ENCODE measurements at places on chromosomes 1 and 21. TPM values are rescaled to one million over a fixed set of nuclear protein-coding genes. Genes with fewer than 3 reads are reported as not detected.

GRCh38 chr1:32715901-32716311, 13.3 kb upstream of the SYNC start:
- no peak overlapping the region for H3K4me3 ChIP-seq
- H3K4me1 ChIP-seq, result no peaks in the 10 kb centered on the region
- no peaks in the 10 kb centered on the region for H3K27me3 ChIP-seq
- H3K27ac ChIP-seq, result no peak overlapping the region
- no peak for DNase-seq

DNA sequence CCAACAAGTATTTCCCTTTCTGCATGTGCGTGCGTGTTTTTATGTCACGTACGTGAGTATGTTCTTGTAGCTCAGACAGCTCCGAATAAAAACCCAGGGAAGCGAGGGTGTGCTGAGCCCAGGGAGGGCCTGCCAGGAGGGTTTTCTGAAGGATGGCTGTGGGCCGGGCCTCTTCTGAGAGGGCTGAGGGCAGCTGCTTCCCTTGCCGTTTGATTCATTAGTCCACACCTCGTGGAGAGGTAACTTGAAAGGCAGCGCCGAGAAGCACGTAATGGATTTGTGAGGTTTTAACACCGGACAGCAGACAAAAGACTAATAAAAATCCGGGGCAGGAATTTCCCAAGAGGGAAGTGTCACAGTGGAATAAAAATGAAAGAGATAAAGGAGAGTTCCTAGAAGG, 29.5 kb downstream of the CD247 start:
- no peak for DNase-seq
- H3K36me3 ChIP-seq, result no peaks in the 10 kb centered on the region
- no peaks in the 10 kb centered on the region for H3K27me3 ChIP-seq
- no peak overlapping the region for H3K4me3 ChIP-seq

GRCh38 chr1:90486996-90487395, 230.1 kb downstream of the BARHL2 start:
- no peaks in the 10 kb centered on the region for H3K27me3 ChIP-seq
- DNase-seq, result no peak
- no peak overlapping the region for H3K4me3 ChIP-seq
- H3K36me3 ChIP-seq, result no peaks in the 10 kb centered on the region

DNA sequence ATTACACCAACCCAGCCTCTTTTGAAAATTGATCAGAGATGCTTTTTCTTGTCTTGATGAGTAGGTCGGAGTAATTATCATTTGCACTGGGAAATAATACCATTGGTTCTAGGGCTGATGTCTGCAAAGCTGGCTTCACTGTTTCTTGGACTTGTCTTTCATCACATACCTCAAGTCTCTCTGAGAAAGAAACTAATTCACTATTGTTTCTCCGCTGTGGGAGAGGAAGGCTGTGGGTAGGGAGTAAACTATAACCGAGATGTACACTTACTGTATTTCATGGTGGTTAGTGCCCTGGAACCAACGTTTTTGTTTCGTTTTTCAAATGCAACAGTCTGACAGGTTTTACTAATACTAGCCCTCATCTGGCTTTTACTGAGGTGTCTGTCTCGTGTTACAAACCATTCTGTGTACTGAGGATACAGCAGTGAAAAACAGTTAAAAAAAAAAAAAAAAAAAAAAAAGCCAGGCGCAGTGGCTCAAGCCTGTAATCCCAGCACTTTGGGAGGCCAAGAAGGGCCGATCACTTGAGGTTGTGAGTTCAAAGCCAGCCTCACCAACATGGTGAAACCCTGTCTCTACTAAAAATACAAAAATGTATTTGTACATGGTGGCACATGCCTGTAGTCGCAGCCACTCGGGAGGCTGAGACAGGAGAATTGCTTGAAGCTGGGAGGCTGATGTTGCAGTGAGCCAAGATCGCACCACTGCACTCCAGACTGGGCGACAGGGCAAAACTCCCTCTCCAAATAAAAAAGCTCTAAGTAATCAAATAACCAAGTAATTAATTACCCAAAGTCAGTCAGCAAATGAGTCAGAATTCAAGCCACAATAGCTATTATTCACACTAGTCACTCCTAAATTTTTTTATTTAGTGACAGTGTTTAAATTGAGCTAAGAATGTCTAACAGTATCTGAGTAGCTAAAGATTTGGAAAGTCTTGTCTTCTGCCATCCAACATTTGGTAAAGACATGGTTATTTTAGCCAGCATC, 23.3 kb downstream of the TOMM20 start:
- no peak for DNase-seq
- no peaks in the 10 kb centered on the region for H3K27me3 ChIP-seq
- no peak overlapping the region for H3K27ac ChIP-seq
- no peaks in the 10 kb centered on the region for H3K4me1 ChIP-seq

Gene LCE2C
- total RNA-seq, result not detected

Gene KIRREL1
- total RNA-seq, result 63.6 TPM

DNA sequence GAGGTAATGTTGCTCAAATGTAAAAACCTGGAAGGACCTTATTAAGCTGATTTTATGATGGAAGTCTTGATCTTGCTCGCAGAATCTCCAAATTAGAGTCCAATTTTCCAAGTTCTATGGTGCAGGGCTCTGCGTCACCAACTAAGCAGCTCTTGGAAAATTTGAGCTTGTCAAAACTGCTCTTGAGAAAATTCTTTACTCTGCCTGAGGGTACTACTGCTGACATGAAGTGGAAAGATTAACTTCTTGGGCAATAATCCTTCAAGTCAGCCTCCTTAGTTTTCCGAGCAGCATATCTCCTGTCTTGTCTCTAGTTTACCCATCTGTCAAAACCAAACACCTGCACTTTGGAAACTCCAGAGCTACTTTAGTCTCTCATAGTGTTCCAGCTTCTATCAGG, 293.7 kb downstream of the KCTD3 start:
- no peak overlapping the region for H3K27ac ChIP-seq
- no peaks in the 10 kb centered on the region for H3K27me3 ChIP-seq
- H3K36me3 ChIP-seq, result no peaks in the 10 kb centered on the region
- no peaks in the 10 kb centered on the region for H3K4me1 ChIP-seq
- H3K4me3 ChIP-seq, result no peak overlapping the region
- DNase-seq, result no peak

DNA sequence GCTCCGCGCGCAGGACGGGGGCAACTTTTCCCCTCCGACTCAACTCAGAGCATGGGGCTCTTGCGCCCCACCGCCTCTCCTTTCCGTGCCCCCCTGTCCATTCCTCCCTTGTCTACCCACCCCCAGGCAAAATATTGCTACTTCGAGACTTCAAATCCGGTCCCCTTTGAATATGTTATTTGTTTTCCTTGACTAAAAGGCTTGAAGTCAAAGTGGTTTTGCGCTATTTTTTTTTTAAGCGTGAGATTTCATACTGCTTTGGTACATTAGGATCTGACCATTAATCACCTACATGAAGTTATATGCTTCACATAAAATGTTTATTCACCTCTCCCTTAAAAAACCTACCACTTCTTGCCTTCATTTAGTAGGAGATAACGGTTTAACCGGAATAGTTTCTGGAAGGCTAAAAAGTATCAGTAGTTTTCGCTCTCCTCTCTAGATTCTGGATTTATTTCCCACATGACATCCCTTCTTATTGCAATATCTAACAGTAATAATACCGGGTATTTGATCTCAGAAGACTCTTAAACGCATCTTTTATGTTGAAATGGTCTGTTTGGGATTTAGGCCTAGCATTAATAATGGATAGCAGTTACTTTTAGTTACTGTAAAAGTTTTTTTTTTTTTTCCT, 1.6 kb downstream of the NFIA start:
- no peak for DNase-seq
- H3K4me1 ChIP-seq, result peaks cover 24% of the 10 kb centered on the region
- no peaks in the 10 kb centered on the region for H3K36me3 ChIP-seq

GRCh38 chr21:40671716-40672115, 175.2 kb downstream of the DSCAM start:
- DNase-seq, result no peak
- H3K4me3 ChIP-seq, result no peak overlapping the region
- H3K27ac ChIP-seq, result no peak overlapping the region
- H3K4me1 ChIP-seq, result no peaks in the 10 kb centered on the region
- no peaks in the 10 kb centered on the region for H3K27me3 ChIP-seq

Gene IVL
- total RNA-seq, result not detected

Gene CD34
- total RNA-seq, result 120 TPM

DNA sequence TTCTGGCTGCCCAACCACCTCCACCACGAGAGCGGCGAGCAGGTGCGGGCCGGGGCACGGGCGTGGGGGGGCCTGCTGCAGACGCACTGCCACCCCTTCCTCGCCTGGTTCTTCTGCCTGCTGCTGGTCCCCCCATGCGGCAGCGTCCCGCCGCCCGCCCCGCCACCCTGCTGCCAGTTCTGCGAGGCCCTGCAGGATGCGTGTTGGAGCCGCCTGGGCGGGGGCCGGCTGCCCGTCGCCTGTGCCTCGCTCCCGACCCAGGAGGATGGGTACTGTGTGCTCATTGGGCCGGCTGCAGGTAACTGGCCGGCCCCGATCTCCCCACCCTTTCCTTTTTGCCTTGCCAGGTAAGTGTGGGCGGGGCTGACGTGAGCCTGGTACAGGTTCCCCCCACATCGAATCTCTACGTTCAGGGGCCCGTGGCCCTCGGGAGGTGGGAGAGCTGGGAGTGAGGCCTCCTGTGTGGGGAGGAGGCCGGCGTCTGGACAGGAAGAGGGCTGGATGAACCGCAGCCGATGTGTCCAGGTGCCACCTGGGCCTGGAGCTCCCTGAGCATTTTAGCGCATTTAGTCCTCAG, 51.7 kb downstream of the COL18A1 start:
- H3K4me1 ChIP-seq, result peaks cover 22% of the 10 kb centered on the region
- no peak overlapping the region for H3K4me3 ChIP-seq
- no peak overlapping the region for H3K27ac ChIP-seq
- no peaks in the 10 kb centered on the region for H3K27me3 ChIP-seq
- DNase-seq, result no peak

Gene APOBEC4
- 0.40 TPM for total RNA-seq

- no peaks in the 10 kb centered on the region for H3K4me1 ChIP-seq
- no peak overlapping the region for H3K27ac ChIP-seq
- no peaks in the 10 kb centered on the region for H3K27me3 ChIP-seq
- no peaks in the 10 kb centered on the region for H3K36me3 ChIP-seq
These were observed 12.4 kb downstream of the MOV10 start for GRCh38 chr1:112686835-112687234.

- no peaks in the 10 kb centered on the region for H3K36me3 ChIP-seq
- DNase-seq, result no peak
- no peak overlapping the region for H3K4me3 ChIP-seq
These were observed 266.8 kb downstream of the NPHP4 start for GRCh38 chr1:5725406-5725805.

- no peak for DNase-seq
- no peaks in the 10 kb centered on the region for H3K27me3 ChIP-seq
- H3K27ac ChIP-seq, result no peak overlapping the region
- H3K36me3 ChIP-seq, result no peaks in the 10 kb centered on the region
- no peaks in the 10 kb centered on the region for H3K4me1 ChIP-seq
These were observed 231.1 kb upstream of the SGIP1 start for GRCh38 chr1:66302815-66303214.

Gene CHI3L2
- total RNA-seq, result not detected

DNA sequence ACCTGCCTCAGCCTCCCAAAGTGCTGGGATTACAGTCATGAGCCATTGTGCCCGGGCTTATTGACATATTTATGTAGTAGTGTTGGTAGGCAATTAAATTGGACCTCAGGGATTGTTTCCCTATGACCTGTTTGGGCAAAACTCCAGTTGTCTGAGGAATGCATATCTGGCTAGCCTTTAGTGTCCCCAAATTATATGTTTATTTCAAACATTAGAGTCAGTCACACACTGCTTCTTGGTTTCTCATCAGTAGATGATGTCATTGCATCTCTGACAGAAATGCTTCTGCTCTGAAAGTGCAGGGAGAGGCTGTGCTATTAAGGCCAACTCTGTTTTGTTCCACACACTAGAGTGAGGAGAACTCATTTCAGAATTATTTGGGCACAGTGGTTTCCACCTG, 12.5 kb downstream of the PIP5K1A start:
- H3K36me3 ChIP-seq, result no peaks in the 10 kb centered on the region
- H3K27ac ChIP-seq, result no peak overlapping the region
- no peaks in the 10 kb centered on the region for H3K27me3 ChIP-seq

Gene GBP3
- total RNA-seq, result 38.6 TPM

Gene B3GALT2
- not detected for total RNA-seq

DNA sequence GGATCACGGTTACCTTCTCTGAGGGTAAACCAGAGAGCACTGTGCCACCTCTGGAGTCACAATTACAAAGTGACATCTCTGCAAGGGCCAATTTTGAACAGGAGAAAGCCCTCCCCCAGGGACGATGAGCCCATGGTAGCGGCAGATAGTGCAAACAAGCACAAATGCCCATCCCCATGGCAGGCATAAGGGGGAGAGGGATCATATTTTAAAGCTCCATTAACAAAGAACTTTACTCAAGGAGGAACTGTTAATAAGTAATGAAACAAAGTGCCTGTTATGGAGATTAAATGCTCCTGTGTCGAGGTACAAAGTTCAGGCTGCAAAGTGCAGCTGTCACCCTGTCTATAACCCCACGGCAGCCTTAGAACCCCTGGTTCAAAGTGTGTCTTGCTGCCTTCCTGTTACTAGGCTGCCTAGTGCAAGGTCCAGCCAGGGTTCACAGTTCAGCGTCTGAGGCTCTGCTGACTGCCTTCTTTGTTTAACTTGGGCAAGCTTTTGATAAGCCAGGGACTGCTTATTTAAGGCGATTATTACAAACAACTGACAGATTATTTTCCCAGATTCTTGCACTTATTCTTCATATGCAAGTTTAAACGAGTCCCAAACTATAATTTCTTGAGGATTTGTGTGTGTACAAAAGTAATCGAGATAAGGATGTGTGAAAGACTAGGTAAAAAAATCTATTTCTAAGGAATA, 75.7 kb upstream of the NRIP1 start:
- no peaks in the 10 kb centered on the region for H3K27me3 ChIP-seq
- H3K4me3 ChIP-seq, result no peak overlapping the region
- DNase-seq, result no peak
- H3K4me1 ChIP-seq, result no peaks in the 10 kb centered on the region

- H3K4me3 ChIP-seq, result no peak overlapping the region
- no peaks in the 10 kb centered on the region for H3K27me3 ChIP-seq
- no peak for DNase-seq
- no peak overlapping the region for H3K27ac ChIP-seq
These were observed 8.7 kb downstream of the ITLN1 start for GRCh38 chr1:160876311-160876710.

DNA sequence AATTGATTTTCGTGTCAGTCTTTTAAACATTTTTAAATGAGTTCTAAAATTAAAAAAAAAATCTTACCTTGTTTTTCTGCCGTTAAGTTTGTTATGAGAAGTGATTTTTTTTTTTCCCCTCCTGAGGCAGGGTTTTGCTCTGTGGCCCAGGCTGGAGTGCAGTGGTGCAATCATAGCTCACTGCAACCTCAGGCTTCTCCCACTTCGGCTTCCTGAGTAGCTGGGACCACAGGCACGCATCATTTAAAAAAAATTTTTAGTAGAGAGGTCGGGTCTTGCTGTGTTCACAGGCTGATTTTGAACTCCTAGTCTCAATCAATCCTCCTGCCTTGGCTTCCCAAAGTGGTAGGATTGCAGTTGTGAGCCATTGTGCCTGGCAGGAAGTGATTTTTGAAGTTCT, 41.1 kb downstream of the MTR start:
- no peaks in the 10 kb centered on the region for H3K27me3 ChIP-seq
- H3K4me3 ChIP-seq, result no peak overlapping the region
- no peaks in the 10 kb centered on the region for H3K4me1 ChIP-seq
- H3K36me3 ChIP-seq, result no peaks in the 10 kb centered on the region
- no peak for DNase-seq

GRCh38 chr1:162406811-162407210, 5.1 kb downstream of the SH2D1B start:
- DNase-seq, result no peak
- H3K27ac ChIP-seq, result no peak overlapping the region
- H3K4me1 ChIP-seq, result no peaks in the 10 kb centered on the region
- H3K4me3 ChIP-seq, result no peak overlapping the region
- H3K36me3 ChIP-seq, result no peaks in the 10 kb centered on the region

Gene ZNF683
- not detected for total RNA-seq

Gene NSL1
- 72.8 TPM for total RNA-seq

Gene TIMM17A
- 34.9 TPM for total RNA-seq

Gene EPHA2
- total RNA-seq, result 2.4 TPM

All from uterus (tissue), 4 donors.